ENCODE measurements at places on chromosomes 5 and 9.

- peak; percentile 96 for DNase-seq
Measured at GRCh38 chr9:113578882-113579282, 115.4 kb downstream of the RGS3 start.

DNA sequence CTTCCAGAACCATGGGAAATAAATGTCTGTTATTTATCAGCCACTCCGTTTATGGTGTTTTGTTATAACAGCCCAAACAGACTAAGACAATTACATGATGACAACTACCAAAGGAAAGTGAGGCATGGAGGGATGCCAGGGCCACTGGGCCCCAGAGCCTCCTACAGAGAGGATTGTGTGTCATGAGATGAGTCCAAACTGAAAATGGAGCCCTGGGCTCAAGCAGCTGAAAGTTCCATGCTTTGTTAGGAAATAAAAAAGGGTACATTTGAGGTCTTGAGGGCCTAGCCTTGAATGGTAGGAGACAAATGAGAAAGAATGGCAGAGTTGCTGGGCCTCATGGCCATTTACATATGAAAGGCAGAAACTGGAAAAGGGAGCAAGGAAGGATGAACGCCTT is 586.5 kb downstream of the CETN3 start:
- DNase-seq = no peak

DNA sequence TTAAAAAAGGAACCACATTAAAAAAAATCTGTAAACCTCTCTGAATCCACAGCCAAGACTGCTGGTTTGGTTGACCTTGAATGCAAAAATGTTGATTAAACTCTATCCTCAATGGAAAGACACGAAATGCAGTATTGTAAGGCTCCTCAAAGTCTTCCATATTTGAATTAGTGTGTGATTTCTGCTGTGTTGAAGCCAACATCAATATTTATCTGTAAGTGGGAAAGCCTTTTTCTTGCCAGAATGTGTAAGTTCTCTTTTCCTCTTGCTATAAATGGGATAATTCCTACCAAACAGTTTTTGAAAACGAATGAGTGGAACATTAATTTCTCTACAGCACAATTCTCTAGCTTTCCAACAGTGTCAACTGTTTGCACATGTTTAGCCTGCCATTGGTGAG is 422.1 kb upstream of the TNC start:
- peak; percentile 59 for DNase-seq

DNA sequence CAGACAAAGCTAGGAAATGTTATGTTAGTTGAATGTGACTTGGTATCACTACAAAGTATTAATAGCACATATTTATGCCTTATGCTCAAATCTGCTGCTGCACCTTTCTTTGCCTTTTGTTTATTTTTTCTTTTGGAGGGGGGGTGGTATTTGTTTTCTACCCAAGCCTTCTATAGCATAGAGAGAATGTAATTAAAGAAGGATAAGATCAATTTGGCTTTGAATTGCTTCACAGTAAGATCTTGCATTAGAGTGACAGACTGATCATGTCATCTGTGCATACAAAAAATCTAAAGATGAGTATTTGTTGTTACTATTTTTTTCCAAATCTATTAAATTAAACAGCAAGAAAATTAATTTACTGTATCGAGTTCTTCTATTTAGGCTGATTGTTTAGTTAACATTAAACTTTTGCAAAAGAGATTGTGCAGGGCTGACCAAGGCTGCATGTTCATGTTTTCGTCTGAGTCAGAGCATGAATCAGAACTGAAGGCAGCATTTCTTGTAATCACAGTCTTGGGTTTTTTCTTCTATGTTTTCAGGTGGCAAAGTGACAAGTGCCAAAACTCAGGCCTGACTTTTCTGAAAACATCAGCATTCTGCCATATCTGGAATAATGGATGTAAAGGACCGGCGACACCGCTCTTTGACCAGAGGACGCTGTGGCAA is 1007.1 kb upstream of the WWC1 start:
- peak; percentile 40 for DNase-seq

GRCh38 chr5:13941468-13941867 is 3.0 kb downstream of the DNAH5 start:
- no peak for DNase-seq

GRCh38 chr5:64814073-64814472 is 45.3 kb downstream of the CWC27 start:
- no peak for DNase-seq

DNA sequence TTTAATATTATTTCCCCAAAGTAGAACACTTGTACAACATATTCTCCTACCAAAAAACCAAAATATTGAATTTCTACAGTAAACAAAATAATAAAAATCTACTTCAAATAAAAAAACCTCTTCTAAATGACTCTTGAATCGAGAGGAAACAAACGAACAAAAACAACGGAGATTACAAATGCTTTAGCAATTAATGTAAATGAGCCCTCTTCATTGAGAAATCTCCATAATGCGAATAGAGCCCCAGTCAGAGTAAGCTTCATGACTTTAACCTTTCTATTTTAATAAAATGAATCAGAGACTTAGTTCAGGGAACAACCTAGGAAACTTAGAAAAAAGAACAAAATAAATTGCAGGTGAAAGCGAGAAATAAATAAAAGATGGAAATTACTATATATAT is 129.3 kb upstream of the SEMA6A start:
- no peak for DNase-seq

DNA sequence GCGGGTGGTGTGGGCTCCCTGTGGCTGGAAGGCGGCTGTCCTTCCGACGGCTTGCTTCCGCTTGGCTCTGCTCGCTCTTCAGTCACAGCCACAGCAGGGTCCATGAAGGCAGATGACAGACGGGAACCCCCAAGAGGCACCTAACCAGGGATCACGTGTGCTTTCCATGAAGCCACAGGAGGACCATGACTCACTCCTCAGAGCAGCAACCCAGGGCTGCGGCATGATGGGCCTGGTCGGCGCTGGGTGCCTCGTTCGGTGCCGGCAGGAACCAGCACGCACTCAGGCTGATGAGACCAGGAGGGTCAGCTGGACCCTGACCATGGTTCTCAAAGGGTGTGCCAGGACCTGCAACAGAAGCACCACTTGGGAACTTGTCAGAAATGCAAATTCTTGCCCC is 32.8 kb upstream of the MED10 start:
- no peak for DNase-seq

- no peak for DNase-seq
Measured at GRCh38 chr5:12277504-12278192, 373.4 kb upstream of the CTNND2 start.

DNA sequence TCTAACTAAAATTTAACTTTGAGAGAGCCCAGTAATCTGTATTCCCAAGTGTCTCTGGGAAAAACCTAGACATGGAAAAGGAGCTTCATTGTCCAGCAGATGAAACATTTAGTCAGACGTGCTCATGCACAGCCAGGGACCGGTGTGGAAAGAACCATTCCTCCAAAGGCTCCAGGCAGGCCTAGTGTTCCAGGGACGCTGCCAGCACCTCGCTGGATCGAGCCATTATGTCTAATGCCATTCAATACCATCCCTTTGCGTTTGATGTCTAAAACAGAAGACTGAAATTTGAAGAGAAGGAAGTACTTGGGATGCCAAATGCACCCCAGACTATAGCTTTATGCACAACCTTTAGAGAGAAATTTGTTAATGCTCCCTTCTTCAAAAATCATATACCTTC is 1.4 kb upstream of the CHSY3 start:
- no peak for DNase-seq

- DNase-seq = peak; percentile 93
Measured at GRCh38 chr5:150642567-150642927, 2.1 kb downstream of the SYNPO start.

DNA sequence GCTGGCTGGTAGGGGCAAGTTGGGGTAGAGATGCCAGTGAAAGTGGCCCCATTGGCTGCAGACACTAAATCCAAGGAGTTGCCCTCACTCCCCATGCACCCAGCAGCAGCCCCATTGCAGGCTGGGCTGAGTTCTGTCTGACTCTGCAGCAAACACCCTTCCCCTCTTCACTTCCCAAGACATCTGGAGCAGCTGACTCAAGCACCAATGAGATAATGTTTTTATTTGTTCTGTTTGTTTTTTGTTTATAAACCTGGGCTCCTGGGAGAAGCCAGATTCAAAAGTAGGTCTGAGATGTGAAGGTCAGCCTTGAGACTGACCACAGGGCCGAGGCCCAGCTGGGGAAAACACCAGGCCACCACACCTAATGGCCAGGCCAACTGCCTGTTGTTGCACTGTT is 545.9 kb upstream of the KLF4 start:
- DNase-seq = no peak

- DNase-seq = no peak
Measured at GRCh38 chr5:102788788-102789187, 33.7 kb downstream of the PAM start.

GRCh38 chr5:83639911-83640310 is 80.7 kb downstream of the HAPLN1 start:
- no peak for DNase-seq

DNA sequence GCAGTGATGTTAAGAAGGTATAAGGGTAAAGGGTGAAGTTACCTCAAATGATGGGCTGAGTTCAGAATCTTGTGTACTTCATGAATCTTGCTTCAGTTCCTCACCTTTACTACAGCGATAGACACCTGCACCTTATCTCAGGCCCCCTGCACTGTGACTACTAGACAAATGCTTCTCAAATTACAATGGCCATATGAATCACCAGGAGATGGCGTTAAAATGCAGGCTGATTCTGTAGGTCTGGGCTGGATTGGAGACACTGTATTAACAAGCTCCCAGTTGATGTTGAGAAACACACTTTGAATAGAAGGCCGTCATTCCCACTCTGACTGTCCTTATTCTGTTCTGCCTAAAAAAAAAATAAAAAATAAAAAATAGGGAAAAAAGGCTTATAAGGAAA is 29.8 kb downstream of the TARS1 start:
- DNase-seq = peak; percentile 57

GRCh38 chr5:98772415-98773213 is 849 bp upstream of the RGMB start:
- peak; percentile 91 for DNase-seq

GRCh38 chr5:146751781-146752401 is 126.7 kb downstream of the PPP2R2B start:
- DNase-seq = no peak

DNA sequence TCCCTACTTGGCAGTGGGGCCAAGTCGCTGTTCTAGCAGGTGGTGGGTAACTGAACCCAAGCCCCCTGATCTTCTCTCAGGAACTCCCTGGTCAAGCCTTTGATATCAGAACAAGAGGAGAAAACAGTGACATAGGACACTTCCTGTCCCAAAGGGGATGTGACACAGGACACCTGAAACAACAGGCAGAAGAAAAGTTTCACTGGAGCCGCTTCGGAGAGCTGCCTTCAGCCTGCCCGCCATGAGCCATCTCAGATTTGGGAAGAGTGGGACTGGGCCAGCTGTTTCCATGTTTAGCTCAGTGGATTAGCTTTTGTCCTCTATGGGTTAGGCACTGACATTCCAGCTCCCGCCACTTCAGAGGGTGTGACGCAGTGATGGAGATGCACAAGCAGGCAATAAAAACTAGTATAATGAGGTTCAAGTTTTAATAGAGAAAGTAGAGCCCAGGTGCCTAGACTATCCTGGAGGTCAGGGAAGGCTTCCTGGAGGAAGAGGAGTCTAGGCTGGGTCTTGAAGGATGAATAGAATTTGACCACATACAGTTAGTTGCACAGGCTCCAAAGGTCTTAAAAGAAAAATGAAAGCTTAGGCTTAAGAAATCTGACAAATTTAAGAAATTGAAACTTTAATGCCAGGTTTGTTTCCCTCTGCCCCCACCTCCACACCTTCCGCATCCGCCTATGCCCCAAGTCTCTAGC is 104.1 kb upstream of the SPRY4 start:
- DNase-seq = no peak

DNA sequence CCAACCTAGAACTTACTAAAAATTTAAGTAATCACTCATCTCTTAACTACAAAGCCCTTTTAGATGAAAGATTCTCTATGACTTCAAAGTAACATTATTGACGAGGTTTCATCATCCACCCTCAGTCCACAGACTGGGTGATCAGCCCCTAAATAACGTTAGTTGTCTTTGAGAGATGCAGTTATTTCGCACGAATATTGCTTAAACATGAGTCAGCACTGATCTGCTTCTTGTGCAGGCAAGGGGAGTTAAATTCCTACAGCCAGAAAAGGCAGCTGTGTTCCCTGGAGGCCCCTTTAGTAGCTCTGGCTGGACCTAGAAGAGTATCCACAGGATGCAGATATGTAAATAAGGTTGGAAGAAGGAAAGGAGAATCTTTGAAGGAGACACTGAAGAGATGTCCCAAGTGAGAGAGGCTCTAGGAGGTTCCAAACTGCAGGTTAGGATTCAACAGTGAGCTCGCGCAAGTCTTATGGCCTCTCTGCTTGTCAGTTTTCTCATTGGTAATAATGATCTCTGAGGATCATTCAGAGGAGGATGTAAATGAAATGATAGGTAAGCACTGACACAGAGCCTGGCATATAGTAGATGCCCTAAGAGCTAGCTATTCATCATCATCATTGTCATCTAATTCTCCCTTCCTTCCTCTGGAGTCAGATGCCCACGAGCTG is 122.2 kb upstream of the MAN2A1 start:
- peak; percentile 33 for DNase-seq

DNA sequence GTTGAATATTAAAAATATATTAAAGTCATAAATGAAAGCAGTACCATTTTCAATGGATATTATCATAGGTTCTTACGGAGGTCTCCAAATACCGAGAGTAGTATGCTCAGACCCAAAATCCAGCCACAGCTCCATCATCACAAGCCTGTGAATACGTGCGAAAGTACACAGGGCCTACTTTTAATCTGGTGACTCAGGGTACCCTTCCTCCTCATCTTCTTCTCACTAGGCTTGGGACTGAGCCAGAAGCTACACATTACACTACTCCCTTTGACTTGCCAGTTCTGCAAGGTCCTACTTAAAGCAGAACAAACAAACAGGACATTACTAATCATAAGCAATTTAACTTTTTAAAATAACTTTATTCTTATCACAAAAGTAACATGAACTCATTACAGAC is 7.6 kb upstream of the RIC1 start:
- peak; percentile 90 for DNase-seq

DNA sequence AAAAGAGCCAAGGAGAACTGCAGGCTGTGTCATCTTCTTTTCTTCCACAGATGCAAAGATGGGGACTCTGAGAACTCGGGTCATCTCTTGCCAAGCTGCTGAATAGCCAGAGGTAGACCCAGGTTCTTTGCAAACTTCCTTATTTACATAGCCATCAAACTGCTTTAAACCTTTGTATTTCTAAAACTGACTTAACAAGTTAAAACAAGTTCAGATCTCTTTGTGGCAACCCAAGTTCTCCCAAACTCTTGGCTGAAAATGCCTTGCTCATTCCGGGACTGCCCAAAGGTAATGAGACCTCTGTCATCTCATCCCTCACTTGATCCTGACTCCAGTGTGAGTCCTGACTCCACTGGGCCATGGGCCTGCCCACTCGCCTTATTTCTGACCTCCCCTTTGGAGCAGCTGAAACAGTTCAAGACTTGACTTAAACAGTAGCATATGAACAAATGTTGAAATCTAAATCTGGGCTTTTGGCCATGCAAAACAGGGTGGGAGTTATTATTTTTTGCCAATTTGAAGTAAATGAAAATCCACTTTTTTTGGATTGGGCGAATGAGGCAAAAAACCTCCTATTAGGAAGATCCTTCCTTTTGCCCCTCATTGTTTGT is 50.6 kb downstream of the FBXL7 start:
- no peak for DNase-seq

GRCh38 chr5:72656756-72657513 is 149.7 kb upstream of the ZNF366 start:
- no peak for DNase-seq

GRCh38 chr5:103571730-103572129 is 9.1 kb upstream of the NUDT12 start:
- no peak for DNase-seq

- DNase-seq = no peak
Measured at GRCh38 chr5:24245821-24246220, 399.0 kb downstream of the CDH10 start.

- DNase-seq = no peak
Measured at GRCh38 chr5:35804841-35805240, 51.9 kb upstream of the IL7R start.

Measured in fibroblast of skin of back (primary cell).